ENCODE measurements at places on chromosomes 6 and 20. TPM values are rescaled to one million over a fixed set of nuclear protein-coding genes. Genes with fewer than 3 reads are reported as not detected.

The LST1 gene
- total RNA-seq = 0.20 TPM

The PLCB1 gene
- 22.7 TPM for total RNA-seq

The TCP11 gene
- total RNA-seq = not detected

The RNF39 gene
- not detected for total RNA-seq

The SDC4 gene
- 46.2 TPM for total RNA-seq

All from mammary microvascular endothelial cell (primary cell).